ENCODE measurements at places on chromosomes 6 and 20.

- peak; percentile 99 for DNase-seq
Measured at GRCh38 chr6:57313711-57314471, 3.5 kb upstream of the PRIM2 start.

DNA sequence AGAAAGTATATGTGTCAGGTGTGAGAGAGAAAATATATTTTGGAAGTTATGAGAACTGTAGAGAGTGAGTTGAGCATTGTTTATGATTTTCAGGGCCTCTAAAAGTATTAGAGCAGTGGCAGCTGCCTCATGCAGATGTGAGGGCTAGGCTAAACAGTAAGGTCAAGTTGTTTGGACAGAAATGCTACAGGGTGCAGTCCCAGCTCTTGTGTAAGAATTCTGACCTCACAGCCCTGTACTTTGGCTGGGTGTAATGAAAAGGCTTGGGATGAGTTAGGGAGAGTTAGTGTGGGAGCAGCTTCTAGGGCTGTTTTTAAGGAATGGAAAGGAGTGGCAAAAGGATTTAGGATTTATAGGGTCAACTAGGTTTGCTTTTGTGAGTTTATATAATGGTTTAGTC is 764.8 kb upstream of the ADGRB3 start:
- DNase-seq, result no peak

DNA sequence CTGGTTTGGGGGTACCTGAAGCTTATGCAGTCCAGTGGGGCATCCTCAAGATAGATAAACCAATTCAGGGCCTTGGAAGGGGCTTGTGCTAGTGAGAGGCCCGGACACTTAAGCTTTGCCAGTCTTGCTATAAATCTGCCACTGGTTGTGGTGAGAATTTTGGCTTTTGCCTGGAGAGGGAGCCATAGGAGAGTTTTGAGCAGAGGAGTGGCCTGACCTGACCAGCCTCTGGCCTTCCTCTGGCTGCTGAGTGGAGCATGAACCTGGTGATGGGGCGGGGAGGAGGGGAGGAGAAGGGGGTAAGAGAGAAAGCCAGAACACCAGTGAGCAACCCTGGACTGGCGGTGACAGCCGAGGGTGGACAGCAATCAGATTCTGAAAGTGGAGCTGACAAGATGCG is 7.1 kb downstream of the TMEM74B start:
- peak; percentile 31 for DNase-seq

DNA sequence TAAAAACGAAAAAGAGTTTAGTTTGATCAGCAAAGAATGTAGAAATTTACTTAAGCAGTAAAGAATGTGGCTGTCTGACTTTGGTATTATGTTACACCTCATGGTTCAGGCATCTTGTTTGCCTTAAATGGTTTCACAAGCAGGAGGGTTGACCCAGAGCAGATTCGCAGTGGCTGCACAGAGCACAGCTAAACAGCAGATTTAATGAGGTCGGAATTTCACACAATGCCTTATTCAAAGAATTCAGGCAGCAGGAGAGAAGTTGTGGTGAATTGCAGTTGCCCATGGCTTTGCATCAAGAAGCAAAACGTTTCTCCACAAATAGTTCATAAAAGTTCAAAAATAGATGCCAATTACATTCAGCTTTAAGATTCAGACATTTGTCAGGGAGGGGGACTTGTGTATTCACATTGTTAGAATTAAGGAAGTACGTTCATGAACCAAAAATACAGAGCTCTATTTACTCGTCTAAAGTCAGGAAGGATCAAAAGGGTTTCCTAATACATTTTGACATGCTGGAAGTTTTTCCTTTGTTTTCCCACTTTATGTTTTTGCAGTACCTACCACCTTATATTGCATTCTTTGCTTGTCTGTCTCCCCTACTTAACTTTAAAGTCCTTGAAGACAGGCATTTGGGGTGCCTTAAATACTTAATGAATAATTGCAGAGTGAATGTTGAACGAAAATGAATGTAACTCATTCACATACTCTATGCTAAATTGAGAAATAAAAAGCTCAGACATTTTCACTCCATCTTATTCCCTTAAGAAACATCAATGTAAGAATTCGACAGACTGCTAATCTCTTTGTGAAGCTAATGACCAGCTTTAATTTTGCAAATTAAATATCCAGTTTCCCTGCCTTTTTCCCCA is 1163.6 kb upstream of the CITED2 start:
- DNase-seq, result peak; percentile 93

DNA sequence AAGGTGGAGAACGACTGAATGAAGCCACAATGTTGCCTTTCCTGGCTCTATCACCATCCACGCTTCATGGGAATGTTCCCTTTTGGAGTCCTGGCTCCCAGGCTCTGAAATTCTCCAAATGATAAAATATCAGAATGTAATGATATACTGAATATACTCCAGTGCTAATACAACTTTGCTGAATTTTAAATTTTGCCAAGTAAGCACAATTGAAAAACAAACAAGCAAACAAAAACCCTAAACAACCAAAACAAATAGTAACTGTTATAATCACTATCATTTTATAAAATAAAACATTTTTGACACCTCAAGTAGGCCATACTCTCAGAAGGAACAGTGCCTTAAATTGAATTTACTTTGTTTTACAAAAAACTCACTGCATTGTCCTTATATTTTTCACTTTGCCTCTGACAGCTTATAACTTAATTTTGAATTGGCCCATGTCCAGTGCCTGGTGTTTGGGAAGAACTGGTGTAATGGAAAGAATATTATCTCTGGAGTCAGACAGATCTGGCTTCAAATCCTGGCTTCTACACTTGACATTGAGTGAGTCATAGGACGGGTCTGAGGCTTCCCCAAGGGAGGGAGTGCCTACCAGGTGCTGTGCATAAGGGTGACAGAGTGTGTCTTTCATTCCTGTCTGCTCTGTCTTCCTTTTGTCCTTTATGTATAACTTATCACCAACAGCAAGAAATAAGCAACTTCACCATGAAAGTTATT is 698.3 kb downstream of the EPM2A start:
- peak; percentile 39 for DNase-seq

GRCh38 chr20:4449957-4450715 is 271.6 kb upstream of the PRND start:
- DNase-seq, result peak; percentile 30

DNA sequence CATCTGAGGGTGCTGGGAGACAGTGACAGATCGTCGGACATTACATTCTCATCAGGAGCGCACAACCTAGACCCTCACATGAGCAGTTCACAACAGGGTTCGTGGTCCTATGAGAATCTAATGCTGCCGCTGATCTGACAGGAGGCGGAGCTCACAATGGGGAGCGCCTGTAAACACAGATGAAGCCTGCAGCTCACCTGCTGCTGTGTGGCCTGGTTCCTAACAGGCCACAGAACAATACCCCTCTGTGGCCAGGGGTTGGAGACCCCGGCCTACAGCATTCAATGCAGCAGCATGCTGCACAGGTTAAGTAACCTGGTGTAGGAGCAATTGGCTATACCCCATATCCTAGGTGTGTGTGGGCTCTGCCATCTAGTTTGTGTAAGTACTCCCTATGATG is 19.5 kb downstream of the ANKRD60 start:
- DNase-seq, result no peak

GRCh38 chr6:39696986-39697788 is 28.0 kb downstream of the KIF6 start:
- DNase-seq, result no peak

- peak; percentile 76 for DNase-seq
Measured at GRCh38 chr20:4026093-4026601, 10.8 kb upstream of the RNF24 start.

GRCh38 chr6:109820706-109821350 is 129.7 kb downstream of the FIG4 start:
- DNase-seq, result no peak

DNA sequence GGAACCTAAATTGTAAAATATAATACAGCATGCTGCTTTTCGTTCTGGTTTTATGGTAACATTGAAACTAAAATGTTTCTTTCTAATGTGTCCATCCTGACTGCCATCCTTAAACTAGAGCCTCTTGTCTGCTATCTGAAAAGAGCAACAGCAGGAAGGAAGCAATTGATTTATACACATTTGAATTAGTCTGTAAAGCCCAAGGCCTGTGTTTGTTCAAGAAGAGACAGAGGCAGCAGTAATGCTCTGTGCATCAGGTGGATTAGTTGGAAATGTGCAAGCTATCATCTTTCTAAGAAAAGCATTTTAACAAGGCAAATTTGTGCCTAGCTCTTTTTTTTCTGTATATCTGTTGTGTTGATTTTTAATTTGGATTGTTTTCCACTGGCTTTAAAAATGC is 128.6 kb downstream of the SCAF8 start:
- DNase-seq, result no peak

- DNase-seq, result peak; percentile 7
Measured at GRCh38 chr6:22147921-22148776, 148.7 kb downstream of the PRL start.

DNA sequence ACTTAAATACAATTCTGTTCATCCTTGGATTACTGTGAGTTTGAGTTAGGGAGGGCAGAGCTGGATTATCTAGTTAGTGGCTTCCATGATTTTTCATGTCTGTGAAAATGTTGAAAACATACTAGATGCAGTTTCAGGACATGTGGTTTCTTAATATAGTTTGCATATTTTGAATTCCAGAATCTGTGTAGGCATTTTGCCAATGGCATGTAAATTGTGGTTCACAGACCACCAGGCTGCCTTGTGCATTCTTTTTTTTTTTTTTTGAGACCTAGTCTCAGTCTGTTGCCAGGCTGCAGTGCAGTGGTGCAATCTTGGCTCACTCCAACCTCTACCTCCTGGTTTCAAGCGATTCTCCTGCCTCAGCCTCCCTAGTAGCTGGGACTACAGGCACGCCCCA is 42.8 kb downstream of the CDC5L start:
- DNase-seq, result peak; percentile 54

- peak; percentile 2 for DNase-seq
Measured at GRCh38 chr6:29764422-29765196, 41.4 kb downstream of the HLA-F start.

DNA sequence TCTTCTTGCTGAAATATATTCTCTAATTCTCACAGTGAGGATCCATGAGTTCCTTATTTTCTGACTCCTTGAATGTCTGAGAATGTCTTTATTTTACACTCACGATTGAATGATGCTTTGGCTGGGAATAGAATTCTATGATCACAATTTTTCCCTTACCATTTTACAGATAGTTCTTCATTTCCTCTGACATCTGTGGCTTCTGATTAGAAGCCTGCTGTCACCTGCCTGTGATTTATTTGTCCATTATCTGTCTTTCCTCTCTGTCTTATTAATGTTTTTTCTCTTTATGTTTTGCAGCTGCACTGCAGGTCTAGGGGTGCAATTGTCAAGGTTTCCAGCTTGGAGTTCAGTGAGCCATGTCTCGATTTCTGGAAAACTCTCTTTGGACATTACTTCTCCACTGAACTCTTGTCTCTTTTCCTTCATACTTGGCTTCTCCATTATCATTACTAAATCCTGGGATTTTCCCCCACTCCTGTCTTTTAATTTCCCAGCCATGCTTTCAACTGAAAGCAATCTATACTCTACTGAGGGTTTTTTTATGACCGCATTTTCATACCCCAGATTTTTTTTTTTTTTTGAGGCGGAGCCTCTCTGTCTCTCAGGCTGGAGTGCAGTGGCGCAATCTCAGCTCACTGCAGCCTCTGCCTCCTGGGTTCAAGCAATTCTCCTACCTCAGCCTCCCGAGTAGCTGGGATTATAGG is 121.2 kb upstream of the PRND start:
- DNase-seq, result no peak

- no peak for DNase-seq
Measured at GRCh38 chr6:45586216-45587171, 208.8 kb upstream of the SUPT3H start.

GRCh38 chr6:109139109-109139508 is 43.8 kb downstream of the CEP57L1 start:
- peak; percentile 80 for DNase-seq

- no peak for DNase-seq
Measured at GRCh38 chr6:53340536-53340935, 8.2 kb downstream of the ELOVL5 start.

DNA sequence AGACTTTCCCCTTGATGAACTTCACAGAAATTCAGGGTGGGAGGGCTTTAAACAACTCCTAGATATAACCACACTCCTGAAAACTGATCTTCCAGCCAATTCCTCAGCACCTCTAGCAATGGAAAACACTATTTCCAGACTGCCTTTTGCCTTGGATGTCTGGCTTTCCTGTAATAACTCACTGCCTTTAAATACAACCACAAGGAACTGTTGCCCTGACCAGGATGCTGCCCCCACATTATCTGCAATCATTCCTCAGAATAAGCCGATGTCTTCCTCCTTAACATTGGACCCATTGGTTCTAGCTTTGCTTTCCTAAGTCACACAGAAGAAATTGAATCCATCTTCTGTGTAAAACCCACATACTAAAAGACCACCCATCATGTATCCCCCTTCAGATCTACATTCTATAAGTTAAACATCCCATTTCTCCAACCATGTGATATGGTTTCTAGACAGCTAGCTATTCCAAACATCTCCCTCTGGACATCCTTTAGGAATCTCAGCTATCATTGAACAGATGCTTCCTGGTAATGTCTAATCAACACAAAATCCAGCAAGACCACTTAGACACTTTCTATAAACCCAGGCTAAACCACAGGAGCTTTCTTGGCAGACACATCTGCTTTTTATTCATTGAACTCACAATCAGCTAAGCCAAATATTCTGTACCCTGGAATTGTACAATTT is 95.9 kb upstream of the KCNQ5 start:
- no peak for DNase-seq

DNA sequence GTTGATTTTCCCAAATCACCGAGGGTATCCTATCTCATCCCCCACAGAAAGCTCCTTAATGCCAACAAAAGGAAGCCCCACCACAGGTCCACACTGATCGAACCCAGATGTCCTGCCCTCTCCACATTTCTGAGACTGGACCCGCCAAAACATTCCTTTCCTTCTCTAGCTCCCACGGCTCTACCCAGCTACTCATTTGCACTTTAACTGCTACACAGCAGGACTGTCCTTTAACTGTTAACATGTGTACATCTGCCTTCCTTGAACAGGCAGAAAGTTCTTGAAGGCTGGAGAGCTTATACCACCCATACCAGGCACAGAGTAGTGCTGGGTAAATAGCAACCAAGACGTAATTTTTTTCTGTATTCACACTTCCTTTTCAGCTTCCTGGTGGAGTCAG is 68.6 kb downstream of the TRMT6 start:
- DNase-seq, result no peak

DNA sequence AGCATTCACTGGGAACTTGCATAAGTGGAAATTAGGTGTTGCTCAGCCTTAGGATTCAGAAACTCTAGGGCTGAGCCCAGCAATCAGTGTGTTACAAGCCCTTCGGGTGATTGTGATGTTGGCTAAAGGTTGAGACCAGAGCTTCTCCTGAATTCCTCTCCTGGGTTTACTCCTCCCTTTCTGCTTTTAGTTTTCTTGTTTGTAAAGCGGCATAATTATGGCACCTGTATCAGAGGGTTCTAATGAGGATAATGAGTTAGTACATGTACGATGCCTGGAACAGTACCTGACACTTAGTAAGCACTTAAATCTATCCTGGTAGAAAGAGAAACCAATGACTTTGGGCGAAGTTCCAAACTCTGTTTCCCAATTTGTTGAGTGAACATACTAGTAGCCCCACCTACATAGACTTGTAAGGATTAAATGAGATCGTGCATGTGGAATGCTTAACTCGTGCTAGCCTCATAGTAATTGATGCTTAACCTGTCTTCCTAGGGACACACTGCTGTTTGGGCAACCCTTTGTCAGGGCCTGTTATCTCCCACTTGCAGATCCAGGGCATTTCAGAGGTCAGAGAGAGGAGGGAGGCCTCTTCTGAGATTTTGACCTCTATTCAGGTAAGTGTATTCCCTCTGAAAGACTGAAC is 932 bp upstream of the EZR start:
- peak; percentile 49 for DNase-seq
